ENCODE measurements at places on chromosomes 5 and 9. TPM values are rescaled to one million over a fixed set of nuclear protein-coding genes. Genes with fewer than 3 reads are reported as not detected.

DNA sequence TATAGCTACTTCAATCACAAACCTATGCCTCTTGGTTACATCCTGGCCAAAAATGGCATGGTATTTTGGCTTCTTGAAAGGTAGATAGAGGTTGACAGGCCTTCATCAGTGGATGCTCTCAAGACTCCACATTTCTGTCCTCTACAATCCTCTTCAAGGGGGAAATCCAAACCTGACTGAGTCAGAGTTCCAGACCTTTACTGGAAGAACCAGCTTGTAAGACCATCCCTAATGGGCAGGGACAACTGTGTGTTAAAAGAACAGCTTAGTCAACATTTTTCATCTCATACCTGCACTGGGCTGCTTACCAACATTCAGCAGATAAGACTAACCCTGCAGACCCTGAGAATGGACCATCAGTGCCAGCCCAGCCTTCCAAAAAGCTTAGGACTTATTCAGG lies 155.7 kb downstream of the CDK5RAP2 start:
- no peak for DNase-seq

- DNase-seq, result no peak
Observed at GRCh38 chr5:154494036-154494435, 16.0 kb upstream of the HAND1 start.

DNA sequence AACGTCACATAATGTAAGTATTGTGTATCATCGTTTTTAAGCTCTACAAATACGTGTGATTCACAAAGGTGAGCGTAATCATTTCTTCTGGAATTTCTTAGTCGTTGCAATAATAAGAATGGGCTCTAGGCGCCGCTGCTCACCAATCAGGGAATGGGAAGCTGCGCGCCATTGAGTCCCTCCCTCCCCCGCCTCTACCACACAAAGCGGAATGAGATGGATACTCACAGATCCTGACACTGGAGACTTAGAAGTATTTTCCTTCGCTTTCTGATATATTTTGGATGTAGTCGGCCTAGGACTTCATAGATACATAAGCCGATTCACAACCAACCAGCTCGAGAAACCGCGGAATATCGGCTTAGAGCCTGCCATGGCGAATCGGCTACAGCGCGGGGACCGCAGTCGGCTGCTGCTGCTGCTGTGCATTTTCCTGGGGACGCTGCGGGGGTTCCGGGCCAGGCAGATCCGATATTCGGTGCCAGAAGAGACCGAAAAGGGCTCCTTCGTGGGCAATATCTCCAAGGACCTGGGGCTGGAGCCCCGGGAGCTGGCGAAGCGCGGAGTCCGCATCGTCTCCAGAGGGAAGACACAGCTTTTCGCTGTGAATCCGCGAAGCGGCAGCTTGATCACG lies at the start of gene PCDHGA11:
Gene PCDHGA11, plus strand, starts transcription at position 197 of the 634 bp plus-strand sequence. Its CDS starts 177 bp downstream, at position 374.
- no peak for DNase-seq

- no peak for DNase-seq
Observed at GRCh38 chr5:56269216-56269927, 36.2 kb upstream of the ANKRD55 start.

- DNase-seq, result no peak
Observed at GRCh38 chr9:94979904-94980507, 253.5 kb downstream of the AOPEP start.

DNA sequence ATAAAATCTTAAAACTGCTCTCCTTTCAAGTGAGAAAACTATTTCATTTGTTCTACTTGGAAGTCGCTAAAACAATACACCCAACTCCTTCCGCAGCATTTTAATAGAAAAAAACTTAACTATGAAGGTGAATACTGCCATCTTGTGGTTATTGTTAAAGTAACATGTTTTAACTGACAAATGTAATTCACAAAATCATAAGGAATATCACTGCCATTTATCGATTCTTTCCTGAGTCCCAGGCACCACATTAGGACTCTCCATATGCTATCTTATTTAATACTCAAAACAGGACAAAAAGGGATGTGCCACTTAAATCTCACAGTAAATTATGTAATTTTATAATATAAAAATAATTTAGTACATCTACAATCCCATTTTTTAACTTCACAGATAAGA lies 130.5 kb upstream of the ITGA1 start:
- DNase-seq, result no peak

DNA sequence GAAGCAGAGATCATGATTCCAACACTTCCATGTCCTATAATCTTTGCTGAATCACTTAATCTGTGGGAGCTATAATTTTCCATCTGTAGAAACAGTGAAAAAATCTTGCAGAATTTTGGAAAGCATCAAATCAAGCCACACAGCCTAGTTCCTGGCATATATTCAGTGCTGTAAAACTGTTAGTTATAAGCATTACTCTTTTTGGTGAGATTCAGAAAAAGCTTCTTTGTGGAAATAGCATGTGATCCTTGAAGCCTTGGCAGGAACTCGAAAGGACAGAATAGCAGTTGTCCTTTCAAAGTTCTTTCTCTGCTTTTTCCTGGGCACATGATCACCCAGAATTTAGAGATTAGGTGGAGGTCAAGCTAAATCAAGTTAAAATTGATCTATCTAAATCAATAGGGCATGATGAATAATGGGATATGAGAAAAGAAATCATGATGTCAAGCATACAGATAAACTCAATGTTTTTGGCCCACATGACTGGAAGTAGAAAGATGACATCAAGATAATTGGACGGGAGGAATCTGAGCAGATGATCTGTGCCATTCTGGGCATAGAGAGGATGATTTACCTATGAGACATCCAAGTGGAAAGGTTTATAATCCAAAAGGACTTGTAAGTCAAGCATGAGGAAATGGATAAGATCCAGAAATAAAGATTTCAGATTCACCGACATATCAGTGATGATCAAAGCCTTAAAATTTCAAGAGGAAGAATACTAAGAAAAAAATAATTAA lies 73.1 kb downstream of the TMEM232 start:
- no peak for DNase-seq

- no peak for DNase-seq
Observed at GRCh38 chr5:82307451-82307850, 29.3 kb upstream of the RPS23 start.

- no peak for DNase-seq
Observed at GRCh38 chr5:170273968-170274710, 23.4 kb downstream of the LCP2 start.

DNA sequence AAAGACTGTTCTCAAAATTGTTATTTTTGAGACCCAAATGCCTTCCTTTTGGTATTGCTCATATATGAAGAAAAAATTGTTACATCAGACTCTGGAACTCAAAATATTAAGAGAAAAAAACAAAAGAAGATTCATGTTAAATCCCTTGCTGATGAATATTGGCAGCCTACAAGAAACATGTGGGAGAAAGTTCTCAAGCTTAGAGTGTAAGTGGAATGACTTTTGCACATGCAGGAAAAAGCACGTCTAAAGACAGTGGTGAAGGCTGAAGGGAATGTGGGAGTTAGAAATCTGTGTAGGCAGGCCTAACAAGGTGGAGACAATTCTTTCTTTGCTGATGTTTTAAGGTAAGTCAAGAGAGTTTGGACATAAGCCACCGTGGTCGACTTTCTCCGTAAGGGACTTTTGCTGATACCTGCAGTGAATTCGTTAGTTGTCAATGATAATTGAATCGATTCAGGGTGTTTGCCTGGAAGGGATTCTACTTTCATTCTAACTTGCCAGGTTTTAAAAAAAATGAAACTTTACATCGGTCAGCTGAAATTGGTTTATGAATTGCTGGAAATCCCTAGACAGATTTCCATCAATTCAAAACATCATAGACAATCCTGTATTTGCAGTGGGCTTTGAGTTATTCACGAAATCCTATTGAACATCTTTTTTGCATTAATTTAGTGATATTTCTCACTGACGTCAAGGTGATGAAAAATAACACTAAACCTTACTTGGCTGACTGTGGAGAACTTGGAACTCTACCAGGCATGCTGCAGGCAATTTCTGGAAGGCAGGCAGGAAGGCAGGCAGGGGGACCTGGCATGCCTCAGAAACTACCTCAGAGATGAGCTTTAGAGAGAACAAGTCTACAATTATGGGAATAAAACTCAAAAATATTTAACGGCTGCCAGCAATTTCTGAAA lies 359.1 kb upstream of the ADAMTSL1 start:
- DNase-seq, result no peak

The DOCK8 gene
- total RNA-seq, result 18.1 TPM

The CDKN2A gene
- 0.72 TPM for total RNA-seq

The GRXCR2 gene
- total RNA-seq, result not detected

The SPINK13 gene
- total RNA-seq, result not detected
